Kidney (tissue), 22 donors: ENCODE measurements at places on chromosomes 12 and 14. TPM values are rescaled to one million over a fixed set of nuclear protein-coding genes. Genes with fewer than 3 reads are reported as not detected.

The CIT gene
- 81.6 TPM for total RNA-seq

The FSCB gene
- not detected for total RNA-seq

GRCh38 chr14:77198561-77198960, 17.0 kb downstream of the TMEM63C start:
- no peak for DNase-seq

DNA sequence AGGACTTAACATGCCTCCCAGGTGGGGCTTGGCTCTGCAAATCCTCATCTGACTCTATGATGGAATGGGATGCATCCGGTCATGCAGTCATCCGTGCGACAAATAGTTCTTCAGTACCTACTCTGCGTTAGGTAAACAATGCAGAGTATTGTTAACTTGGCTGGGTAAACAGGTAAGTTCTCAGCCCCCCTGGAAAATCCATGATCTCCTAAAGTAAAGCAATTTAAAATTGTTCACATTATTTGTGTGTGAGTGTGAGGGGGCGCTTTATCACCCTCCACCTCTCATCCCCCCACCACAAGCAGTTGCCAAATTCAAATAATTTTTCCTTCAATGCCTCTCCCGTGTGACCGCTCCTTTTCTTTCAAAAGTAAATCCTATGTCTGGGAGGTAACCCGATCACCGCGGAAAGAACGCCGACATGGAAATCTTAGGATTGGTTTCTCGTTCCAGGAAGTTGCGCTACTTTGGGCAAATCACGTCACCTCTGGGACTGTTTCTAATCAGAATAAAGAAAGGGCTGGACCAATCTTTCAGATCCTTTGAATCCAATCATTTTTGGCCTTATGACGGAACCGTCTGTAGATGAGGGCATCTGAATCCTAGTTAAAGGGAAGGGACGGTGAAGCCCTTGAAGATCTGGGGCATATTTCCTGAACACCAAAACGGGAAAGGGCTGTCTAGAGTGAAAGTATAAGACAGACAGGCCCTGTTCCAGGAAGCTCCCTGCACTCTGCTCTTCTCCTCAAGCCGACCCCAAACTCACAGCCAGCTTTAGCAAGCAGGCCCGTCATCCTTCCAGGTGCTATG, 44.0 kb upstream of the SINHCAF start:
- DNase-seq, result peak; percentile 80

GRCh38 chr12:19639781-19640415, 200.6 kb downstream of the AEBP2 start:
- DNase-seq, result no peak
